ENCODE measurements at places on chromosomes 6 and 20. TPM values are rescaled to one million over a fixed set of nuclear protein-coding genes. Genes with fewer than 3 reads are reported as not detected.

FAM83B gene
- not detected for total RNA-seq

SDCBP2 gene
- total RNA-seq: 18.5 TPM

POPDC3 gene
- not detected for total RNA-seq

CGAS gene
- total RNA-seq: 34.6 TPM

NNAT gene
- 0.93 TPM for total RNA-seq

OR2H1 gene
- not detected for total RNA-seq

BTN3A1 gene
- total RNA-seq: 79.8 TPM

BCLAF1 gene
- total RNA-seq: 159 TPM

OPN5 gene
- not detected for total RNA-seq

MLIP gene
- not detected for total RNA-seq

Measured in activated naive CD4-positive, alpha-beta T cell treated with anti-CD3 and anti-CD28 coated beads, Interleukin-2, amount 50 U/mL, for 72 hours (primary cell).